ENCODE measurements at places on chromosomes 1 and 21.
A peak's percentile ranks its signal among the peaks of the same experiment; 100 is the strongest.

GRCh38 chr1:32240140-32240951 lies 6.7 kb upstream of the FAM167B start:
- peak; percentile 75 for DNase-seq

DNA sequence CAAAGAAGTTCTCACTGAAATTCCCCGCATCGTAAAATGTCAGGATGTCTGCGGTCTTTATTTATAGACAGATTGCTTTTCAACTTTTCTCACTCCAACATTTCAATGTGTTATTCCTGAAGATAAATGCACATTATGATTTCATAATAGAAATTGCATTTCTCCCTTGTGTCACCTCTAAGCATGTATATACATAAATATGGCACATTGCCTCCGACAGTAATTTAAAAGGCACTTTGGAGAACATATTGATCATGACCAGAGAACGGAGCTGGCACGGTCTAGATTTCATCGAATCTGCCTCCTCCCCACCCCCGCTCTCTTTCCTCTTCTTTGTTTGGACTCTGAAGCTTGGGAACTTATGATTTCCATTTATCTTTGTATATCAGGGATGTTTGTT lies 54.9 kb upstream of the IGSF21 start:
- DNase-seq = no peak

- DNase-seq = no peak
These were observed 37.3 kb upstream of the ZNF644 start for GRCh38 chr1:91059157-91059556.

DNA sequence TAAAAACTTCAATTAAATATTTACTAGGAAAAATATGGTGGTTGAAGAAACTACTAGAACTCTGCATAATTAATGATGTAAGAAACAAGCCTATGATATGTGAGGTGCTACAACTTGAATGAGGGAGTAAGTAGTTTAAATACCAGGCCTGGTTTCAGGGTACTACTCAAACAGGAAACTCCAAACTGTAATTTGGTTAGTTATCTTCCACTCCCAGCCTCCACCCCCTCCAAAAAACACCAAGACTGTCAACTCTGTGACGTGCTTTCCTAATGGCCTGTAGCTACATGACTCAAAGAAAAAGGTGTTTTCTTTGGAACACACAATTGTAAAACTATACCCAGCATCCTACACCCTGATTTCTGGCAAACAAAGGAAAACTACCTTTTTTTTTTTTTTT lies 55.9 kb upstream of the RCC1 start:
- DNase-seq = no peak

- no peak for DNase-seq
These were observed 5.9 kb downstream of the RHEX start for GRCh38 chr1:206058927-206059292.

- DNase-seq = no peak
These were observed 8.9 kb downstream of the XKR8 start for GRCh38 chr1:27968692-27969091.

GRCh38 chr1:155608888-155609225 lies 1.2 kb upstream of the MSTO1 start:
- no peak for DNase-seq

DNA sequence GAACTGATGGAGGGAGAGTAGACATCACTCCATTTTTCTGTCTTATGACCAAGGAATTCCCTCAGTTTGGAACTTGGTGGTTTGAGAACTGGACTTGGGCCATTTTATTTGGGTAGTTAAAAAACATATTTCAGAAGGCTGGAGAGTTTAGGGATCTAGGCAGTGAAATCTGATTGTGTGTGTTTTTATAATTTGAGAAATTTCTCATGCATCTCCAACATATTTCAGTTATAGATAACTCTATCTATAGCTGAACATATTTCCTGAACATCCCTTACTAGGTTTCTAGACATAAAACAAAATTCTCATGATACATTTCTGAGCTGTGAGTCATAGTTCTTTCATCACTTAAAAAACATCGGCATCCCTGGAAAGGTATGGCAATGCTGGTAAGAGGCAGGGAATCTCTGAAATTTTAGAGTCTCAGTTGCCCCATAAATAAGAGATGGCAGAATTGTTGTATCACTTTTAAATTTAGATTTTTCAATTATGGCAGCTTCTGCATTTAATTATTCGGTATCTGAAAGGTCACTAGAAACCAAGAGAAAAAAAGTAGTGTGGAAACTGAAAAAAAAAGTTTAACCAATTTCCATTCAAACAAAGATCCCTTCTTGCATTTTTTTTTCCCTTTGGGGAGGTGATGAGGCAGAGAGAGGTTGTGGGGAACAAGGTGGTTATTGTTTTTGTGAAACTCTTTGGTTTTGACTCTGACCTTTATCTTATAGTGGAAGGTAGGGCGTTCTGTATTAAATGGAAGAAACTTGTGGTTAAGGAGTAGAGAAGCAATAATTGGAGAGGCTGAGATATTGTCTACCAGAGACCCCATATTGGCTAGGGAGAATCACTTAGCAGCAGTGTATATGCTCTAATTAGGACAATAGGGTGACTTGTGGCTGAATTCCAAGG lies 102.9 kb downstream of the FASLG start:
- no peak for DNase-seq

DNA sequence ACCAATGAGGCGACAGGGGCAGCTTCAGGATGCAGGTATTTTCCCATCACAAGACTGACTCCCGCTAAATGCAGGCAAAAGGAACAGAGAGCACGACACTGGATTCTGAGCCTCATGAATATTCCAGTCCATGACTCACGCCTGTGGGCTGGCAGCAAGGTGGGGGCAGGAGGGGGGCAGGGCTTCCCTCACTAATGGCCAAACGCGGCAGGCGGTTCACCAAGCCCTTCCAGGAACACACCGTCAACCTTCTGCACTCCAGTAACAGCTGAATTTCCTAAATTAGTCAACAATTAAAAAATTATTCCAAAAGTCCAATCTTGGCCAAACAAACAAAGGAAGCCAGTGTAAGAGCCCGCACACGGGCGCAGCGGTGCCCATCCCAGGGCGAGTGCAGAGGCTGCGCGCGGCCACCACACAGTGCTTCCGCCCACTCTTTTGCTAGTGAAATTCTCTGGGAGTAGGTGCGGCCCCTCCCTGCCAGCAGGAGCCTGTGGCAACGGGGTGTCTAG lies 12.5 kb upstream of the GPR153 start:
- DNase-seq = no peak

- DNase-seq = no peak
These were observed 410.7 kb downstream of the DSCAM start for GRCh38 chr21:40436261-40436660.

DNA sequence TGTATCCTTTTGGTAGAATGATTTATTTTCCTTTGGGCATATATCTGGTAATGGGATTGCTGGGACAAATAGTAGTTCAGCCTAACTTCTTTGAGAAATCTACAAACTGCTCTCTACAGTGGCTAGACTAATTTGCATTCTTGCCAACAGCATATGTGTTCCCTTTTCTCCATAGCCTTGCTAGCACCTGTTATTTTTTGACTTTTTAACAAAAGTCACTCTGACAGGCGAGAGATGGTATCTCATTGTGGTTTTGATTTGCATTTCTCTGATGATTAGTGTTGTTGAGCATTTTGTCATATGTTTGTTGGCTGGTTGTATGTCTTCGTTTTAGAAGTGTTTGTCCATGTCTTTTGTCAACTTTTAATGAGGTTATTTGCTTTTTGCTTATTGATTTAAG lies 99.8 kb downstream of the UCK2 start:
- no peak for DNase-seq

GRCh38 chr21:32474179-32475059 lies 61.9 kb downstream of the EVA1C start:
- no peak for DNase-seq

DNA sequence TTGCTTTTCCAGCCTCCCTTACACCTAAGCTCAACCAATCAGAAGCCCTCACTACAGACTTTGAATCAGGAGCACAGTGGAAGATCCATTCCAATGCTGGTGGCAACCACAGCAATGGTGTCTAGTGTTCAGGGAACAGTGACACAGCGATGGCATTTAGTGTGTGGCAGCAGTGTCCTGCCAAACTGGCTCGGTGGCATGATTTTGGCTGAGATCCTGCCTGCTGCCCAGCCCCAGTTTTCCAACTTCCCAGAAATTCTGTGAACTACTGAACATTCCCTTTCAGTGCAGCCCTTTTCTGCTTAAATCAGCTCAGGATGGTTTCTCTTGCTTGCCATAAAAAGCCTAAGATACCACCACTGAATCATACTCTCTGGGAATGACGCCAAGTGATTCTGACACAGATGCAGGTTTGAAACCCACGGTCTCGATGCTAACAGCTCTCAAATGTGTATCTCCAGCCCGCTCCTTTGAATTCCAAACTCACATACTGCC lies 8.8 kb downstream of the ASAP3 start:
- DNase-seq = no peak

GRCh38 chr1:28865997-28866650 lies 48.2 kb upstream of the EPB41 start:
- DNase-seq = no peak

DNA sequence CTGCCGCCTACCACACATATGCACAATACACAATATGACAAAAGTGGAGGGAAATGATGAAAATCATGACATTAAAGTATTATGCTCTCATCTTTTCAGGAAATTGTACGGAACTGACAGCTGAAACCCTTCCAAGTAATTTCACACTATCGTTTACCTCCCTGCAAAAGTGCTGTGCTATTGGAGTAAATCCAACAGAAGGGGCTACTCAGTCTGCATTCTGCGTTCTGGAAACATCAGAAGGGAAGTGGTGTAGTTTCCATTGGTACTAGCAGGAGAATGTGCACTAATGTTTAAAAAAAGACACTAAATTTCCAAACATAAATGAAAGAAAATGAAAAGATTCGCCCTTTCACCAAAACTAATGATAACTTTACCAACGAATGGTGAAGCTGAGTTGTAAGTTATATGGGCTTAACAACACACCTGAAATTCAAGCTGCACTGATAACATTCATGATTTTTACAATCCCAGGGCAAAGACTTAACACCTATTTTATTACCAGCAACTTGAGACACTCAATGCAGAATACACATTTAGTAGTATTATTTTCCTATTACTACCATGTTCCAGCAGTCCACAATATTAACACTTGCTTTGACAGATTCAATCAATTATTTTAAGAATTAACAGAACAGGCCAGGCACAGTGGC lies 3.2 kb downstream of the DENND1B start:
- no peak for DNase-seq

DNA sequence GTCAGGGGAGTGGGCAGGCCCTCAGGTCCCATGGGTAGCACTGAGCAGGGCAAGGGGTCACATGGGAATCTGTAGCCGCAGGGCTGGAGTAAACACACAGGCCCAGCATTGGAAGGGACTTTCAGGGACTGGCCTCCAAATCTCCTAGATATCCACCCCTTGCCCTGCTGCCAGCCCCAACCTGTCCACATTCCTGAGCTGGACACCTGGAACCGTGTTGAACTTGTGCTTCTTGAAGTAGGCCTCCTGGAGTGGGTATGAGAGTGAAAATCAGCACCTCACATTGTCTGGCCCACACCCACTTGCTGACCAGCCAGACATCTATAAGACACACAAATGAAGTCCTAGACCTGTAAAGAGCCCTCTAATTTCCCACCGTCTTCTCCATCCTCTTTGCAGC lies 7.7 kb downstream of the POMGNT1 start:
- no peak for DNase-seq

DNA sequence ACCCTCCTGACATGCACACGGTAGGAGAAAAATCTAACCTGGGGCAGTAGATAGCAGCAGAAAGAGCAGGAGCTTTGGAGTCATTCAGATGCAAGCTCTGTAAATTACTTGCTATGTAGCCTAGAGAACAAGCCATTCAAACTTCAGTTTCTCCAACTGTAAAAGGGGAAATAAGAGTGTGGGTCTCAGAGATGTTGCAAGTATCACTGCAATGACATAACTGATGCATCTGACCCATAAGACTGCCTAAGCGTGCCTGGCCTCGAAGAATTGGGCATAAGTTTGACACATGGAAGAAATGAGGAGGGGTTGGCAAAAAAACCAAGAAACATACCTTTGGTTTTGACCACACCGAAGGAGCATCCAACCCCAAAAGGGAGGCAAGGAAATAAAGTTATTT lies 5.2 kb downstream of the AK2 start:
- no peak for DNase-seq

GRCh38 chr1:94846308-94846707 lies 26.2 kb downstream of the SLC44A3 start:
- DNase-seq = no peak

GRCh38 chr1:33348194-33348593 lies 27.3 kb upstream of the A3GALT2 start:
- DNase-seq = no peak

GRCh38 chr21:28541371-28542112 lies 451.1 kb downstream of the LTN1 start:
- no peak for DNase-seq

GRCh38 chr1:2049225-2049717 lies 940 bp upstream of the PRKCZ start:
- DNase-seq = peak; percentile 60

- DNase-seq = peak; percentile 91
These were observed at the start of gene DNALI1 for GRCh38 chr1:37556712-37557196. Gene DNALI1, plus strand, starts transcription at chr1:37556940. Its CDS starts 55 bp downstream, at chr1:37556995.

- no peak for DNase-seq
These were observed 82.0 kb downstream of the RPAP2 start for GRCh38 chr1:92380867-92381266.

DNA sequence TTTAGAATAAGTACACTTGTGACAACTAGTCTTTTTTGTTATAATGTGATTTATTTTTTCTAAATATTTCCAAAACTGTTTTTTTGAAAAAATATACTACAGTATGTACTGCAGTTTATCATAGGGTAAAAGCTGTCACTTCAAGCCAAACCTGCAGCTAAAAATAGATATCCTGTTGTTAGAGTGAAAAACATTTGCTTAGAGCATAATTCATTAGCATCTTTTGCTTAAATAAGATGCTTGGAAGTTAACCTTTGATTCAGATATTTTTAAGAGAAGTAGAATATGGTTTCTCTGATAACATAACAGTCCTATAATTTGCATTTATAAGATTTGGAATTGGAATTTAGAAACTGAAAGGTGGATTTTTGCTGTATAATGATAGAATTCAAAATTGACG lies 21.5 kb downstream of the PRKACB start:
- no peak for DNase-seq

DNA sequence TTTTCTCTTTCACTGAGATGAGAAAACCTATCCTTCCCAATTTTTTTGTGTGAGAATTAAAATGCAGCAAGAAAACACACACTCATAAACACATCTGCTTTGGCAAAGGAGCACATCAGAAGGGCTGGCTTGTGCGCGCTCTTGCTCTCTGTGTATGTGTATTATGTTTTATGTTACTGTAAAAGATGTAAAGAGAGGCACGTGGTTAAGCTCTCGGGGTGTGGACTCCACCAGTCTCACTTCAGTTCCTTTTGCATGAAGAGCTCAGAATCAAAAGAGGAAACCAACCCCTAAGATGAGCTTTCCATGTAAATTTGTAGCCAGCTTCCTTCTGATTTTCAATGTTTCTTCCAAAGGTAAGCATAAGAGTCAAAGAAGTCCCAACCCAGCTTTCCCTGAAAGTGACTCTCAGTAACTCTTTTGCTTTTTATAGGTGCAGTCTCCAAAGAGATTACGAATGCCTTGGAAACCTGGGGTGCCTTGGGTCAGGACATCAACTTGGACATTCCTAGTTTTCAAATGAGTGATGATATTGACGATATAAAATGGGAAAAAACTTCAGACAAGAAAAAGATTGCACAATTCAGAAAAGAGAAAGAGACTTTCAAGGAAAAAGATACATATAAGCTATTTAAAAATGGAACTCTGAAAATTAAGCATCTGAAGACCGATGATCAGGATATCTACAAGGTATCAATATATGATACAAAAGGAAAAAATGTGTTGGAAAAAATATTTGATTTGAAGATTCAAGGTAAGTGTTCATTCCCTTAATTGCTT lies at the start of gene CD2:
Gene CD2, plus strand, starts transcription at position 233 of the 780 bp plus-strand sequence. Its CDS starts 63 bp downstream, at position 296.
- DNase-seq = no peak

Measured in COR-L47 (cell line).